ENCODE measurements at places on chromosomes 16 and 17.

DNA sequence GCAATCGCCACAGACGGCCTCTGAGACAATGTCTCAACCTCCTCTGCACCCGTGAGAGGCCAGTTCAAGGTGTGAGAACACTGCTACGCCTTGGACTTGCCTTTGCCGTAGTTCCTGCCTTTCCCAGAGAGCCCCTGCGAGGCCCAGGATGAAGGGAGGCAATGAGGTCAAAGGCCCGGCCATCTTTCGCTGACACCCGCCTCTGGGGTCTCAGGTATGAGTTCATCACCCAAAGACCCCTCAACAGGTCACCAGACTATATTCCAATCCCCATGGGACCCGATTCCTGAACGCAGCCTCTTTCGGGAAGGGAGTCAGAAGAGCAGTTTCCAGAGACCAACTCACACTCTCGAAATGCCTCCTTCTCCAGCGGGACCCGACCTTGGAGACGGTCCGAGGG is 573.5 kb downstream of the KCNJ18 start:
- no peak for DNase-seq

GRCh38 chr16:31177136-31177535 is 2.8 kb upstream of the FUS start:
- no peak for DNase-seq

GRCh38 chr16:3065069-3065741 is at the start of gene IL32:
TSS of gene IL32 (plus strand) at chr16:3065640. CDS start at chr16:3065812, 172 bp downstream.
- DNase-seq: peak; percentile 54

GRCh38 chr17:13973960-13974651 is 95.2 kb upstream of the COX10 start:
- no peak for DNase-seq

DNA sequence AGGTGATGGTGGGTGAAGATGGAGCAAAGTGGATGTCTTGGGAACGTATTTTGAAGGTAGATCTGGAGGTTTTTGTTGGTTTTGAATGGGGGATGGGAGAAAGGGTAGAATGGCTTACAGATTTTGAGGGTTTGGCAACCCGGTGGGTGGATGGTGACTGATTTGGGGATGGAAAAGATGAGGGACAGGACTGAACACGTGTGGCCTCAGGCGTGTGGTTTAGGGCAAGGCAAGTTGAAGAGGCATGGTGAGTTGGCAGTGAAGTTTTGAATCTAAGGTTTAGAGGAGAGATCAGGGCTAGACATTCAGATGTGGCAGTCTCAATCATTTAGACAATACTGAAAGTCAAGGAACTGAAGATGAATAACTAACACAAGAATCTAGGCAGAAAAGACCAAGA is 5.0 kb upstream of the DCTPP1 start:
- no peak for DNase-seq

- no peak for DNase-seq
Measured at GRCh38 chr17:7248796-7249195, 2.7 kb downstream of the CTDNEP1 start.

GRCh38 chr17:46874906-46875305 is 23.5 kb downstream of the WNT9B start:
- DNase-seq: no peak

DNA sequence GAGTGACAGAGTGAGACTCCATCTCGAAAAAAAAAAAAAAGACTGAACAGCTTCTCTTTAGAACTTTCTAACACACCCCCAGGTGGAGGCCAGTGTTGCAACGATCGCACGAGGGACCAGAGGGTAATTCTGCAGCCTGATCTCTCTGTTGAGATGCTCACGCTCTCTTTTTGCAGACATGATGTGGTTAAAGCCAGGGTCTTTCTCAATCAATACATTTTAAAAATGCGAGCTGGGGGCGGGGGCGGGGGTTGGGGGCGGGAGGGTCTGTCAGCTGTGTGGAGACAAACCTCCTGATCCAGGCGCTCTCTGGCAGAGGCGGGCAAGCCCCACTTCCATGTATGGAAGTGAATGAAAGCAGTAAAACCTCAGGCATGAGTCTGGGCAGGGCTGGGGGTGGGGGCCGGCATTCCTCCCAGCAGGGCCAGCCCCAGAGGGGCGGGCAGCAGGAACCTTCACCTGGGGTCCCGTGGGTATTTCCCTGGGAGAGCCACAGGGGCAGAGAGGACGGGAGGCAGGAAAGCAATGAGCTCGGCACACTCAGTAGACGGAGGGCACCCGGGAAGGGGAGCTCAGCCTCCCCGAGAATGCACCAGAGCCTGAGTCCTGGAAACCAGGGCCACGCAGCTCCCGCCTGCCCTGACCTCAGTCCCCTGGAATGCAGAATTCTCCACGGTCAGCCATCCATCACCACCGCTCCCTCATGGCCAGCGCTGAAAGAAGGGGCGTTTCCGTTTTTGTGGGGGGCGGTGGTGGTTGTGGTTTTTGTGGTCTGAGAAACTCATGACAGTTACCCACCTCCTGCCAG is 28.0 kb downstream of the NXN start:
- no peak for DNase-seq

DNA sequence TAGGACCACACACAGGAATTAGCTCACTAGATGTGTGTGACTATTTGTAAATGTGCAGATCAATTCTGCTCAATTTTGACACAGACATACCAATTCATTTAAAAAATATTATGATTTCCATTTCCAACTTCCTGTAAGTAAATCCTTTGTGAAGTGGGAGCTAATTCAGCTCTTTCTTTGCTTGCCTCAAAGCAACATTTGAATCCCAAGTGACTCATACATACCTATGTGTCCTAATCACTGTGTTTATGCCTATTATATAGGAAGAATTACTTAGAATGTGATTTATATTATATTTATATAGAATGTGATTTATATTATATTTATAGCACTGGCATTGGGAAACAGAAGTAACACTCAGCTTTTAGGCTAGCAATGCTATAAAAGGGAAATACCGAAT is 195.9 kb upstream of the C17orf78 start:
- DNase-seq: no peak

- no peak for DNase-seq
Measured at GRCh38 chr17:81332914-81333528, 37.9 kb upstream of the SLC38A10 start.

DNA sequence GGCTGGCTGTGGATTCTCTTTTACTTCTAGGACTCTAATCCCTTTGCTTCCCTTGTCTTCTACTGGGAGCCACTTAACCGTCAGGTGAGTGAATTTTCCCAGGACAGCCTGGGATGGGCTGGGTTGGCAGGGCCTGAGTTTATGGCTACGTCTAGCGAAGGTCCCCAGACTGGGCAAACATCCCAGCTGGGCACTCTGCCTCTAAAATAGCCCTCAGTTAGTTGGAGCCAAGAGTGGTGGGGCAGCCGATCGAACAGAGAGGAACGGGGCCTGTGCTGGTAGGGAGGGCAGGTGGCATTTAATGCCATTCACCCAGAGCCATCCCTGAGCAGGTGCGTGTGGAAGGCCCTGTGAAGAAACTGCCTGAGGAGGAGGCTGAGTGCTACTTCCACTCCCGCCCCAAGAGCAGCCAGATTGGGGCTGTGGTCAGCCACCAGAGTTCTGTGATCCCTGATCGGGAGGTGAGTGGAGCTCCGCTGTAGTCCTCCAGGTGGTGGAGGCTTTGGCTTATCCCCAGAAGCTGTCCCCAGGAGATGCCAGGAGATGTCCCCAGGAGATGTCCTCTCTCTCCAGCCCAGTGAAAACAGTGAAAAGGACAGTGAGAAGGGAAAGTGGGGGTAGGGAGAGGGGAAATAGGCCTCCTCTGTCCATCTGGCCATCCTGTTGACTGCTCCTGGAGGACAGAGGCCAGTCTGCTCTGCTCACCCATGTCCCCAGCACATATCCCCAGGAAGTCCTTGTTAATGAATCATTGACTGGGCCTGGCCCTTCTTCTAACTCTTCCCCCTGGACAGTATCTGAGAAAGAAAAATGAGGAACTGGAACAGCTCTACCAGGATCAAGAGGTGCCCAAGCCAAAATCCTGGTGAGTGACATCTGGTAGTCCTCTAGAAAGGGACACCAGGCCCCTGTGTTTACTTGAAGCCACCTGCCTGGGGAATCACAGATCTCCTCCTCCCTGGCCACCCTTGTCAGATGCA is 4.4 kb downstream of the PNPO start:
- DNase-seq: no peak

GRCh38 chr17:32956240-32956970 is 28.5 kb downstream of the TMEM98 start:
- DNase-seq: no peak

GRCh38 chr16:9053006-9053601 is 38.3 kb upstream of the HAPSTR1 start:
- DNase-seq: no peak

GRCh38 chr16:46843898-46844642 is 13.1 kb upstream of the C16orf87 start:
- no peak for DNase-seq

GRCh38 chr17:43477832-43478634 is 5.7 kb upstream of the DHX8 start:
- DNase-seq: no peak

DNA sequence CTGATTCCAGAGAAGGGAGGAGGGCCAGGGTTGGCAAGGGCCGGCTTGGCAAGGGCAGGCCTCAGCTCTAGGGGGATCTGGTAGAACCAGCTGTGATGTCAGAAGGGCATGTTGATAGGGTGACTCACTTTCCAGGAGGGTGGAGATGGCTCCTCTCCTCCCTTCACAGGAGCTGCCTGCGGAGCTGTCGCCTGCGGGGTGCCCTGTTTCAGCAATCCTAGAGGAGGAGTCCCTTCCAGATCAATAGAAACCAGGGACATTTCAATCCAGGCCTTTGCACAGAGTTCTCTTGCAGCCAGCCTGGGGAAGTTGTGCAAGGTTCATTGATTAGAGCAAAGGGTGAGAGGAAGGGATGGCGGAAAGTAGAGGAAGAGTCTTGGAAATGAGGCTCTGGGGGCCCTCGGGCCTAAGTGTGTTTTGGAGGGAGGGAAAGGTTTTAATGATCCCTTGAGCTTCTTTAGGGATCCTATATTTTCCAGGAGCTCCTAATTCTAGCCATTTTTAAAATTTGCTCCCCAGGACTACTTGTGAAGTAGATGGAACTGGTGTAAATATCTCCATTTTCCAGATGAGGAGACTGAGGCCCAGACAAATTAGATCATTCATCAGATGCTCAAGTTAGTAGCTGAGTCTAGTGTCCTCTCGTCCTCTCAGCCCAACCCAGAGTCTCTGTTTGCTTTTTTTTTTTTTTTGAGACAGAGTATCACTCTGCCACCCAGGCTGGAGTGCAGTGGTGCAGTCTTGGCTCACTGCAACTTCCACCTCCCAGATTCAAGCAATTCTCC is 24.8 kb upstream of the CSNK2A2 start:
- no peak for DNase-seq

DNA sequence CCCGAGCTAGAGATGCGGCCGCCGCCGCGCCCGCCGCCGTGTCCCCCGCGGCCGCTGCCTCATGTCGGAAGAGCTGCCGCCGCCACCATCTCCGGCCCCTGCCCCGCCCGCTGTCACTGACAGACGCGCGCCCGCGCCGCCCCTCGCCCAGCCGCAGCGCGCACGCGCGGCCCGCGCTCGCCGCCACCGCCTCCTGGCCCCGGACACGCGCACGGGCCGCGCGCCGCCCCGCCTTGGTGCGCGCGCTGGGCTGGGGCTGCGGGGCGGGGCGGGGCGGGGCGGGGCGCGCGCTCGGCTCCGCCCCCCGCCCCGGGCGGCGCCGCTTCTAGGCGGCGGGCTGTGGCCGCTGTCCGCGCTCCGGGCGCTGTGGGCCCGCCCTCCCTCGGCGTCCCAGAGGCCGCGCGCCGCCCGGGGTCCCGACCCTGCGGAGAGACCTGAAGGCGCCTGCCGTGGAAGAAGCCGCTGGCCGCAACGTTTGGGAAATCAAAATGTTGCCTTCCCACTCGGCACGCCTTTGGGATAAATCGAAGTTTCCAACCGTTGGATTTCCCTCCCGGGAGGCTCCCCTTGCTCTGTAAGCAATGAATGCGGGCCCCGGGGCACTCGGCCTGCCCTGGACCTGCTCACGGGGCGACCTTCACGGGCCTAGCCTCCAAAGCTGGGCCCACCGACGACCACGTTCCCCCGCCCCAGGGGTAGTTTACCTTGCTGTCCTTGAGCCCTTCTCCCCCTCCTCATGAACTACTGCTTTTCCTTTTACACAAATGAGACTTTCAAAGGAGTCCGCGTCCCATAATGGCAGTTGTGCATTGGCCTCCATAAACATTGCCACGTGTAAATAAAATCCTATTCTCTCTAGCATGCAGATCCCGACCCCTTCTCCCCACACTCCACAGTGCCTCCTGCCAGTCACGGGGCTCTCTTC is at the start of gene ADCY9:
Gene ADCY9 (minus strand): TSS at position 118 of the 925 bp plus-strand sequence. CDS start 1,000 bp downstream, outside the sequence.
- peak; percentile 53 for DNase-seq

- DNase-seq: no peak
Measured at GRCh38 chr17:66535611-66536010, 233.2 kb downstream of the PRKCA start.

GRCh38 chr17:70422862-70423261 is 253.5 kb downstream of the KCNJ2 start:
- no peak for DNase-seq

DNA sequence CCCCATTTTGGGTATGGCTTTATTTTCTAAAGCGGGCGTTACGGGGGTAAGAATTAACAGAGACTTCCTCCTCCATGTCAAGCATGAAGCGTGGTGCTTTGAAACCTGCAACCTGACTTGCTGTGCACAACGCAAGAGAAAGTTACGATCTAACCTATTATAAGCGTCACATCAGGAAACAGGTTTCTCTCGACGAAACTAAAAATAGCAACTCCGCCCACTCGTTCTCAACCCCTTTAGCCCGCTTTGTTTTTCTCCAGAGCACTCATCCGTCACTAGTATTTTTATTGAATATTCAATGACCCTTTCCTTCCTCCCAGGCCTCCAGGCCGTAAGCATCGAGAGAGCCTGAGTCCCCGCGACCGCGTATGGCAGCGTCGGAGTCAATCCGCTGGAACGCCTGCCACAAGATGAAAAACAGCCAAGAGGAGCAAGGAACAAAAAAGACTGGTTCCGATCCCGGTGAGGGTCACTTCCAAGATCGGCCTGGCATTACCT is 555 bp downstream of the NUP88 start:
- peak; percentile 33 for DNase-seq

- DNase-seq: no peak
Measured at GRCh38 chr17:69417545-69418483, 3.3 kb downstream of the MAP2K6 start.

GRCh38 chr16:54954220-54954619 is 23.6 kb downstream of the IRX5 start:
- no peak for DNase-seq

DNA sequence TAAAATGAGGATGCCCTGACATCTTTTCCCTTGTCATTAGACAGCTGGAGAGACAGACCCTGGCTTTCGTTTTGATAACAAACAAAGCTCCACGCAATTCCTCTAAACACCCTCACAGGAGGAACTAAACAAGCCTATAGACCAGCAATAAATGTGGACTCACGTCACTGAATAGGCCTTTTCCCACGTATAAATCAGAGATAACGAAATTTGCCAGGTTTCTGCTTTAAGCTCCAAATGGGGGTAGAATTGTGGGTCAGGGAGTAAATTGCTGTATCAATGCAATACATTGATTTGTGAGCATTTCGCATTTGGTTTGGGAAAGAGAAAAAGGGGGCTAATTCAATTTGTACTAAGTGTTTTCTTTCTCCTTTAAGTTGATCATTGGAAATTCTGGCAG is 256.0 kb downstream of the PMP22 start:
- no peak for DNase-seq

GRCh38 chr16:9934723-9935508 is 247.3 kb downstream of the GRIN2A start:
- no peak for DNase-seq
